NCI-H2081 treated with DMSO at 0.1 percent for 48 hours (cell line): ENCODE measurements at places on chromosomes 6 and 20.

DNA sequence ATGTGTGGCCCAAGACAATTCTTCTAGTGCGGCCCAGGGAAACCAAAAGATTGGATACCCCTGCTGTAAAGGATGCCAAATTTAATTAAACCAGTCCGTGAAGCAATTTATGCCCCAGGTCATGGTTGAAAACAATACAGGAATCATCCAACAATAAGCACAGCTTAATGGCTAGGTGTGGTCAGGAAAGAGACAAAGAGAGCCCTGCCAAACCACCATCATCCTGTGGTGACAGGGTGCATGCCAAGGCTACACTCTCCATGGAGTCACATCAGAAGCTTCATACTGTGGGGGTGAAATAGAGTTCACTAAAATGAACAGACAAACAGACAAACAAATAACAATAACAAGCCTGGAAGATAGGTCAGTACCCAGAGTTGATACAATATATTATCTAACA, 62.7 kb downstream of the DZANK1 start:
- DNase-seq: no peak

- no peak for DNase-seq
Observed at GRCh38 chr6:82690283-82690682, 326.7 kb downstream of the TPBG start.

GRCh38 chr6:28864326-28864923, 59.4 kb downstream of the TRIM27 start:
- DNase-seq: no peak

GRCh38 chr6:13681305-13682061, 30.2 kb downstream of the RANBP9 start:
- DNase-seq: no peak

DNA sequence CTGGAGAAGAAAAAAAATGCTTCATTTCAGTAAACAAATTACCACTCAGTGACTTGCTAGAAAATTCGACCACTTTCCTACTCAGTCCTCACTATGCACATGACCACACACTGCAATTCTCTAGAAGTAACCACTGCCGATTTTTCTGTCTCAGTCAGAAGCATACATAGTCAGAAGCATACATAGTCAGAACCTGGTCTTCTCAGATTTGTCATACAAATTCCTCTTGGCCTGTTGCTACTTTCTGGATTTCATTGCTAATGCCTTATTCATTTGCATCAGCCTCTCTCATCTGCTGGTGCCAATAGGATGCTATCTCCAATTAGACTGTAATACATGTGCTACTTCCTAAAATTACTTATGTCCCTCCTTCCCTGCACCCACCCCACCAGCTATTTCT, 10.2 kb upstream of the KIF16B start:
- no peak for DNase-seq
